ENCODE measurements at places on chromosomes 2 and 18.
A peak's percentile ranks its signal among the peaks of the same experiment; 100 is the strongest.

DNA sequence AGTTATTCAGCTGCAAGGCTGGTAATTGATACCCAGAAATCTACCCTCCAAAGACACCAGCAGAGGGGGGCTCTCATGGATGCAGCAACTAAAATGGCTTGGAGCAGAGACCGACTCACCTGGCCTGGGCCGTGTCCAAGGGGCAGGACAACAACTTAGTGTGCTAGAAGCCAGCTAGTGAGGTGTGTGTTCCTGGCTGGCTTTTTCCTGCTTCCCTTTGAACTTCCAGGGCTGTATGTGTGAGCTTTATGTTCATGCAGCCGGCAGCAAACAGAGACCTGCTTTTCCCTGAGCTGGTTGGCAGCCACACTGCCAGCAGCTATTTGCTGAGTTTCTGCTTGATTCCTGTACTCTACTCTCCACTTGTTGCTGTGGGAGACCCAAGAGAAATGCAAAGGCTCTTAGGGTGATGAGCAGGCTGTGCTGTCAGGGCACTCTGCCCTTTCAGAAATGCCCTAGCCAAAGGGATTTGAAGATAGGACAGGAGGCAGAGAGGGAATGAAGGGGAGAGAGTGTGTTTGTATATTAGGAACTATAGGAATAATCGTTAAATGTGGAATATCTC, 23.7 kb upstream of the GRP start:
- no peak for DNase-seq

DNA sequence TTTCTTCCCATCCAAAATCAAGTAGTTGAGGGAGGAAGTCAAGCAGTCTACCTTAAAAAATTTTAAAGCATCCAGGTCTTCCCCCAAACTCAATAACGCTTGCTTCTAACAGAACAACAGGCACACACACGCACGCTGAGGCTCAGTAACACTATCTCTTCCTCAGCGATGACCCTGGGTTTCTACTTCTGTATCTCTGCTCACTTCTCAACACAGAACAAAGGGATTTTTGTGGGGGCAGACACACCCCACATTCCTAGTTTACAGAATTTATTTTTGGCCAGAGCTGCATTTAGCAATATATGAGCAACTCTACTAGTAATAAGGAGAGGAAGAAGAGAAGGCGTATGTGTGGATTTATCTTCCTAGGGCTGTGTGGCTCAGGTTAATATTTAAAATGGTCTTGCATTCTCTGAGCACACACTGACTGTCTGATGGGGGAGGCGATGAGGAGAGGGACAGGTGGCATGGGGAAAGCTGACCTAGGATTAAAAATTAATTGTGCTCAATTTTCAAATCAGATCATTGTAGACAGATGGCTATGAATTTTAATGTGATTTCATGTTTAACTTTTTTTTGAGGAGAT, 71.3 kb upstream of the PPM1B start:
- no peak for DNase-seq

- no peak for DNase-seq
These were observed 138.2 kb upstream of the NRP2 start for GRCh38 chr2:205543937-205544702.

- peak; percentile 92 for DNase-seq
These were observed at the start of gene RHOB for GRCh38 chr2:20446917-20447436. RHOB (plus strand) TSS chr2:20447074; CDS start chr2:20447466, 392 bp downstream.

GRCh38 chr2:190533968-190534309, 583 bp downstream of the NEMP2 start:
- no peak for DNase-seq

GRCh38 chr2:85753035-85753524, 711 bp upstream of the ATOH8 start:
- no peak for DNase-seq

DNA sequence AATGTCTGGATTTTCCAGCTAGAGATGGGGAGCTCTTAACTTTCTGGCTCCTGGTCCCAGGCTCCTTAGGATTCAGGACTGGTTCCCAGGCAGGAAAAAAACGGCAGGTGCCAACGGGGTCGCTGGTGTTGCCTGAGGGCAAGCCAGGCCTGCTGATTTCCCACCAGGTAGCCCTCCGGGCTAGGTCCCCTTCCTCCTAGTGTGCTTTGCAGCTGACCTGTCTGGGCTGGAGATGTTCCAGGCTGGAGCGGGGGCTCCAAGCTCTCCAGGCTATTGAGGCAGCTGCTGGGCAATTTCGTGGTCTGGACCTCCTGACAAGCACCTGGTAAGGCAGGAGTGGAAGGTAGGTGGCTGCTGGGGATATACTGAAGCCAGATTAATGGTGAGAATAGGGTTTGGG, 2.0 kb upstream of the MRPL53 start:
- no peak for DNase-seq

- no peak for DNase-seq
These were observed 59.8 kb downstream of the TSN start for GRCh38 chr2:121815216-121815615.

DNA sequence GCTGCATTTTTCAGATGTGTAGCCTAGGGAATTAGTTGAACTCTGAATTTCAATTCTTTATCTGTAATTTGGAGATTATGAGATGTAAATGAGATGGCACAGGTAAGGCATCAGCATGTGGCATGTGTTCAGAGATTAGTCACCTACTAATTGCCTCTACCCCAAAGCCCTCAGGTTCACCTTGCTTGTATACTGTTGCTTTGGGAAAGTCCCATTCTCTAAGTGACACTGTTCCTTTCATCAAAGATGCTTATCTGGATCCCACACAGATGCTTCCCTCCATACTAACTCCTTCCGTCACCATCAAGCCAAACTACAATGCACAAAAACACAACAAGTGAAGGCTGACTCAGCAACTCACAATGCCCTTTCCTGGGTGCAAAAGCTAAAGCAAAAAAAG, 143.7 kb downstream of the LRATD1 start:
- DNase-seq, result no peak

- no peak for DNase-seq
These were observed 9.0 kb upstream of the WNT10A start for GRCh38 chr2:218871345-218872302.

GRCh38 chr2:13156916-13157315, 440.2 kb downstream of the TRIB2 start:
- DNase-seq, result no peak

GRCh38 chr2:36410681-36411080, 55.1 kb downstream of the CRIM1 start:
- DNase-seq, result no peak

Data from bronchial epithelial cell (primary cell).